ENCODE measurements at places on chromosomes 2 and 18.

- no peak for DNase-seq
These were observed 17.9 kb upstream of the EHBP1 start for GRCh38 chr2:62687636-62688035.

GRCh38 chr18:8424917-8425725 lies 184.1 kb upstream of the RAB12 start:
- no peak for DNase-seq

DNA sequence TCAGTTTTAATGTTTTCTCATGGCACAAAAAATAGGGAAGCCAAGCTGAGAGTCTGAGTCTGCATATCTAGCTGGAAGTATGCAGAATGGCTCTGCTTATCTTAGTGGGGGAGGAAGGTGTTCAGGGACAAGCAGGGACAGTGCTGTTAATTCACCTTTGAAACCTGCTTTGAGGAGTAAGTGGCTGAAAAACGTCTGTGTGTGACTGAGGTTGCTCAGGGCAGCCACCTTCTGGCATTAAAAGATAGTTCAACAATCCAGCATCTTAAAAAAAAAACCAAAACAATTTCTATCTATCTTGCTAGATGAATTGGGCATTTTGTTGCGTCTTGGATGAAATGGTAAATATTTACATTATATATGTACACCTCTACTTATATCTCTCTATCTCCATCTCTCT lies 2.0 kb upstream of the TRPM8 start:
- DNase-seq: no peak

DNA sequence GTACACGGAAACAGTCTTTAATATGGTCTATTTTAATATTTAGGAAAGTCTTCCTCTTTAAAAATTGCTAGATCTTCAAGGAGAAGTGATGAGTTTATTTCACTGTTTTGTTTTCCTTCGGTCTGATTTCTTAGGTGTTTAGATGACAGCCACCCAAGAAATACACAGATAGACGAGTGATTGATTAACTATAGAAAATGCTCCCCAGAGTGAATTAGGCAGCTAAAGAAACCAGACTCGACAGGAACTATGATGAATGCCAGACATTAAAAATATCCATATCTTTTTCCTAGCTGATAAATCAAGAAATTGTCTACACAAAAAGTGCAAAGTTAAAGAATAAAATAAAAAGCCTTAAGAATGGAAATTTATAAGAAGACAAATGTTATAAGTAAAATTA lies 888.7 kb upstream of the CNTNAP5 start:
- no peak for DNase-seq

DNA sequence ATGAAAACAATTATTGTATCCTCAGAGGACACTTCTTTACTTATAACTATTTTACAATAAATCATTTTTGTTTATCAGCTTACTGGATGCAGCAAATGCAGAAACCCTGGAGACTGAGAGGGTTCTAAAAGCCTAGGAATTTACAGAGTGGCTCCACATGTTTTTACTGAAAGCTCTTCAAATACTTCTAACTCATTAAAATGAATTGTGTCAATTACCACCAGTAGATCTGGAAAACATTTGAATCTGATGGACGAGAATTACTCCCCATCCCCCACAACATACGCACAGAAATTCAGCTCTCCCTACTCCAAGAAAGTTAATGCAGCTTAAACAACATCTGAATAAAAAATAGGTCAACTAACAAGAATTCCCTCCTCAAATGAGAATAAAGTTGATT lies 319.8 kb upstream of the FIGN start:
- DNase-seq: no peak

- DNase-seq: no peak
These were observed 35.8 kb downstream of the MC2R start for GRCh38 chr18:13879492-13879891.

- DNase-seq: no peak
These were observed 149.4 kb downstream of the EPHA4 start for GRCh38 chr2:221422516-221423209.

GRCh38 chr2:12277241-12278034 lies 439.3 kb upstream of the TRIB2 start:
- DNase-seq: no peak

DNA sequence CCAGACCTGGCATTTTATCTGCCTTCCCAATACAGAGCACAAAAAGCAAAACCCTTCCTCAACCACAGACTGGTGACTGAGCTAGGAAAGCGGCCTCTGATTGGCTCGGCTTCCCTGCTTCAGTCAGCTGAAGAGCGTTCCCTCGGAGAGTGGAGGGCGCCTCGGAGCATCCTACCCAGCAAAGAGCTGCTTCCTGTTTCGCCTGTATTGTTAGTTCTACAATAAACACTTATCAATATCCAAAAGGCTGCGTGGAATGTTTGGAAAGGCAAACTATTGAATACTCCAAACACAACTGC lies 125.0 kb downstream of the CACNB4 start:
- no peak for DNase-seq

DNA sequence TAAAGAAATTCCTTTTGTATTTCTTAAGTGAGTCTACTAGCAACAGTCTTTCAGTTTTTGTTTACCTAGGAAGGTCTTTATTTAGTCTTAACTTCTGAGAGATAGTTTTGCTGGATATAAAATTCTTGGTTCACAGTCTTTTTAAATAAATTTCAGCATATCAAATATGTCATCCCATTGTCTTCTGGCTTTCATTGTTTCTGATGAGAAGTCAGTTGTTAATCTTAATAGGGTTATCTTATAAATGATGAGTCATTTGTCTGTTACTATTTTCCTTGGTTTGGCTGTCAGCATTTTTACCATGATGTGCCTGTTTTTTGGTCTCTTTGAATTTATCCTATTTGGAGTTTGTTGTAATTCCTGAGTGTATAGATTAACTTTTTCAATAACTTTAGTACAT lies 129.3 kb downstream of the FAM210A start:
- no peak for DNase-seq

- no peak for DNase-seq
These were observed 43.0 kb upstream of the GPR39 start for GRCh38 chr2:132373391-132374135.

DNA sequence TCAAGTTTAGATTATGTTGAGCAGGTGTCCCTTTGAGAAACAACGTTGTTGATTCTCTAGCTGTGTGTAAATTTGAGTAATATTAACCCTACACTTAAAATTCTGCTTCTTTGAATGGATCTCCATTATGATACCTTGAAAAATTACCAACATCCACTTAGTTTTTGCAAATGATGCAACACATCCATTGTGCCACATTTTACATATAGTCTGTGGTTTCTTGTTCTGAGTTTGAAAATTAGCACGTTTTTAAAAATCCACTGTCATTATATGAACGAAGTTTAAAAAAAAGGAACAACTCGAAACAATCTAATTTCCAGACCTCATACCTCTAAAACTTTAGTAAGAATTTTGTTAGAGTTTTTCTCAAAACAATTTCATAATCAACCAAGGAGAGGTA lies 37.7 kb downstream of the PIK3C3 start:
- DNase-seq: no peak

DNA sequence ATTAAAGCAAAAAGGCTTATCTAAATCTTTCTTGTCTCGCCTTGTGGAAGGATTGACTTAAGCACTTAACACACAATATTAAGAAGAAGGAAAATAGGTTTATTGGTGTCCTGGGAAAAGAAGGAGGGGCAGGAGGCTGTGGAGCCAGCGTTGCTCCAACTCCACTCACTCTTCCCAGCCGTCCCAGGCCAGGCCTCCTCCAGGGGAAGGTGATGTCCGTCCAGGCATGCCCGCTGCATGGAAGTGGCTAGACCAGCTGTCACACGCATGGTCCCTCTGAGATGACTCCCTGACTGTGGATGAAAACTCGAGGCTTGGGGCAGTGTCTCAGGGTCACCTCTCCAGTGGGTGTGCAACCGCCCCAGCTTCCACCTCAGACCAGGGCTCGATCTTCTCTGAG lies 281.1 kb downstream of the GALR1 start:
- DNase-seq: no peak

DNA sequence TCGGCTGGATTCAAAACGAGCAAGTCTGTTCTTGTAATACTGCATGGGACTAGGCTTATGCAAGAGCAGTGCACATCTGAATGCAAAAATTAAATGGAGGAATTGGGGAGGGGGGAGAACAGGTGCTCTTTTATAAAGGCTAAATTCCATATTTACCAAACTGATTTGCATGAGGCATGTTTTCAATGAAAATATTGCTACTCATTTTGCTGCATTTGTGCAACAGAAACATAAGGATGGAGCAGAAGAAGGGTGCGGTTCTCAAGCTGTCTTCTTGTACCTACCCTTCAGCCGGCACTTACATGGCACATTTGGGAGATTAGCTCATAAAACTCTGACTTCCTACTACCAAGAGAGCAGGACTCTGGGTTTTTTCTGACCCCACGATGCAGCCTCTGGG lies 256.4 kb downstream of the CDCA7 start:
- no peak for DNase-seq

DNA sequence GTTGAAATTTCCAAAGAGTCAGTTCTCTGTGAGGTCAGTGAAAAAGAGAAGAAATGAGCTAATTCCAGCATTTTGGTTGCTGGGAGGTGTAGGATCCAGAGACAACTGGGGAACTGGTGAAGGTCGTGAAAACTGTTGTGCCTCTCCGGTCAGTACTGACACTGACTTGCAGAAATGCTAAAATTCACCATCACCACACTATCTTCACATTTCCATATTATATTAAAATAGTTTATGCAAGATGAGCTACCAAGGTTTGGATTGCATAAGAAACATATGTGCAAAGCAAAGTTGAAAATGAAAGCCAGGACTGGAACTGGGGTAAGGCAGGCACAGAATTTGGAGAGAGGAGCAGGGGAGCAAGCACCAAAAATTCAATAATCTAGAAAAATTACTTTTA lies 21.8 kb downstream of the RIT2 start:
- DNase-seq: no peak

GRCh38 chr18:12839526-12840196 lies 44.4 kb downstream of the PTPN2 start:
- no peak for DNase-seq

DNA sequence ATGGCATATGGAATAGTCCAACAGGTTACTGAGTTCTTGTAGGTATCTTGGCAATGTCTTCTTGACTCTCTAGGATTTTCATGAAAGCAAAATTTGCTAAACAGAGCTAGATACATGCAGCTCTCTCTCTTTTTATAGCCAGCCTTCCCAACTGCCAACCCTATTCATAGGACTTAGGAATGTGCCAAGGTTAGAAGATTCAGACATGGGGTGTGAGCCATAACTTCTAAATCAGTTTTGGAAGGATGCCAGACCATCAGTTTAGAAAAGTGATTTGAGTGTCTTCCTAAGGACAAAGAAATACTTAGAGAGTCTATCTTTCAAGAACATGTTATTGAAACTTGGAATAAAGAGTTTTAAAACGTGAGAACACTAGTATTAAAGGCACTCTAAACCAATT lies 619.5 kb upstream of the FANCL start:
- no peak for DNase-seq

- no peak for DNase-seq
These were observed 33.8 kb downstream of the ARHGAP15 start for GRCh38 chr2:143162997-143163396.

DNA sequence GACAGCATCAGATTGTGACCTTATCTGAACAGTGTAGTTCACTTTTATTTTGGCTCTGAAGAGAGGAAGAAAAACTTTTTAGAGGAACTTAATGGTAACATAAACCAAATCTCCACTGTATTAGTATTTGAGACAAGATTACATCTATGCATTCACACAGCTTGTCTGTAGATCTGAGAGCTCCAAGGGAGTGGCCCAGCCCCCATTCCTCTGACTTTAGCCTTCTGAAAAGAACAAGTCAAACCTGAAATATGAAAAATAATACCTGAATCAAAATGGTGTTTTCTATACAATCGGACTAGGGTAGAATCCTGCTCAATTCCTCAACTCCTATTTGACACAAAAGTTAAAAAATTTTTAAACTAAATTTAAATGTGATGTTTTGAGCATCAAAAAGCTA lies 23.1 kb downstream of the STARD7 start:
- no peak for DNase-seq

DNA sequence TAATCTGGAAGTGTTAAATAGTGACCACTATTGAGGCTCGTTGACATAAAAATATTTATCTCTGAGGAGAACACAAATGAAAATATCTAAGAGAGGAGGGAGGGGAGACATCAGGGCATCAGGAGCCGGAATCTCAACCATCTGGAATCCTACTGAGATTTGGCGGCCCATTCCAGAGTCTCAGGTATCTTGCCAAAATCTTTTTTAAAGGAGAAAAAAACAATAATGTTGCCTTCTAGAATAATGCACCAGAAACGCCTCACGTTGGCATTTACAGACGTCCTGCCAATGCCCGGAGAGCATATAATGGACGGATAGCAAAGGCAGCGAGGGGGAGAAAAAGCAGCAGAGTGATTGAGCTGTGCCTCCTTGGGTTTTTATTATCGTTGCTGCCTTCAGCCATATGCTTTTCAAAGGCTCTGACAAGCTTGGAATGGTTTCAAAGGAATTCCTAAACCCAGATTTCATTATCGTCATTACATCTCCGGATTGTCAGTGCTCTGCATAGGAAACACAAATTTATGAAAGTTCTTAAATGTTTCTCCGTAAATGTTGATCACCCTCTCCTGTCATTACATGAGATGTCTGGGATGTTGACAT lies 30.9 kb upstream of the EGR4 start:
- no peak for DNase-seq

- no peak for DNase-seq
These were observed 21.9 kb downstream of the PPP3R1 start for GRCh38 chr2:68230241-68231060.

DNA sequence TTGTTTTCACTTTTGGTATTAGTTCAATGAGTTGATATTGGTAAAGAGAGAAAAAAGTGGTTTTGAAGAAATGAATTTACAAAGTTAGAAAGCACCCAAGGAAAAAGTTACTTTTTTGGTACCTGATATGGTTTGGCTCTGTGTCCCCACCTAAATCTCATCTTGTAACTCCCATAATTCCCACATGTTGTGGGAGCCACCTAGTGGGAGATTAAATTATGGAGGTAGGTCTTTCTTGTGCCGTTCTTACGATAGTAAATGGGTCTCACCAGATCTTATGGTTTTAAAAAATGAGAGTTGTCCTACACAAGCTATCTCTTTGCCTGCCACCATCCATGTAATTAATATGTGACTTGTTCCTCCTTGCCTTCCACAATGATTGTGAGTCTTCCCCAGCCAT lies 965.6 kb upstream of the NRXN1 start:
- no peak for DNase-seq

DNA sequence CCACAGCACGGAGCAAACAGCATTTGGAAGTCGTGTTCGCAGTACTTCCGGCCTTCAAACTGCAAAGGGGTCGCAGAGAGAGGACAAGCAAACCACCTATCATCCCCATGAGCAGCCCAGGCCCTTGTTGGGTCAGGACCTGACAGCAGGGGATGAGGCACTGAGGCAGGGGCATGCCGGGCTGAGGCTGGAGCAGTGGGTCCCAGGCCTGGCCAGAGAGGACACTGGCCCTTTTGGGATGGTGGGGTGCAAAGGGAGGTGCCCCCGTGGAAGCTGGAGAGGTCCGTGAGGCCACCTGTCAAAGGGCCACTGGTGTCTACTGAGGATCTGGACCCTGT lies 8.9 kb downstream of the GPR17 start:
- no peak for DNase-seq

GRCh38 chr2:135985826-135986393 lies 484 bp upstream of the DARS1 start:
- DNase-seq: no peak

All from progenitor cell of endocrine pancreas (in vitro differentiated cells).